Sciatic nerve (tissue), 2 donors: ENCODE measurements at places on chromosomes 12 and 14.

GRCh38 chr14:32366256-32366879 lies 37.3 kb downstream of the AKAP6 start:
- no peak for DNase-seq

- no peak for DNase-seq
Measured at GRCh38 chr14:33534104-33534503, 416.8 kb downstream of the EGLN3 start.

- no peak for DNase-seq
Measured at GRCh38 chr12:45627407-45628069, 102.0 kb upstream of the ARID2 start.

DNA sequence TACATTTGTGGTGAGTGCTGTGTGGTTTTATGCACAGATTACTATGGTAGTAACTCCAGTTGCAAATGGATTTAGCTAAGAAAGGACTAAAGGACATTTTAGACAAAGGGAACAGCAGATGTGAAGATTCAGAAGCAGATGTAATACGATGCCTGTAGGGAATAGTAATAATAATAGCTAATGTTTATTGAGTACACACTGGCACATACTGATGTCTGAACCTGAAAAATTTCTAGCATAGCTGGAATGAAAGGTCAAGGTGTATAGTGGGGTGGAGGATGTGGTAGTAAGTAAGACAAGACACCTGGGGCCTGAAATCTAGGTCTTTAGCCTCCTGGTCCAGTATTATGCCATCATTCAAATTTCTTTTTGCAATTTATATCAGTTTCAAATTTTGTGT lies 54.3 kb upstream of the LRTM2 start:
- no peak for DNase-seq

DNA sequence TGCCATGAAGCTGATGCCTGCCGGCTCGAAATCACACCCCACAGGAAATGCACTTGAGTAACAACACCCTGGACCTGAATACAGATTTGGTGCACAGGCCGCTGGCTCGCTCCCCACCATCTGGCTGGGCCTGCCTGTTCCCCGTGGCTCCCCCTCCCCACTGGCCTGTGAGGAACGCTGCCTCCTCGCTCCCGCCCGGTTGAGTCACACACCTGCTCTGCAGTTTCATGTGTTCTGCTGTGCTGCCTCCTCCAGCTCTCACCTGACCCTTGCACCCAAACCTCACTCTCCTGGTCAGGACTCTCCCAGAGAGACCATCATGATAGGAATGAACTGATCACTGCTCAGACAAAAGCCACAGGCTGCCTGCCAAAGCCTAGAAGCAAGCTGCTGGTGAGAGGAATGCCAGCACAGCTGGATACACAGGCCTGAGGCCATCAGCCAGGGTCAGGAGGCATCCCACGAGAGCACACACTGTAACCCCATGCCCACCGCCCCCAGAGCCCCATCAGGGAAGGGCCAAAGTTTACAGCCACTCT lies 3.8 kb upstream of the SIVA1 start:
- DNase-seq = no peak

- no peak for DNase-seq
Measured at GRCh38 chr12:96434107-96434506, 33.9 kb upstream of the CDK17 start.

- no peak for DNase-seq
Measured at GRCh38 chr14:68146818-68147217, 327.2 kb downstream of the RAD51B start.

DNA sequence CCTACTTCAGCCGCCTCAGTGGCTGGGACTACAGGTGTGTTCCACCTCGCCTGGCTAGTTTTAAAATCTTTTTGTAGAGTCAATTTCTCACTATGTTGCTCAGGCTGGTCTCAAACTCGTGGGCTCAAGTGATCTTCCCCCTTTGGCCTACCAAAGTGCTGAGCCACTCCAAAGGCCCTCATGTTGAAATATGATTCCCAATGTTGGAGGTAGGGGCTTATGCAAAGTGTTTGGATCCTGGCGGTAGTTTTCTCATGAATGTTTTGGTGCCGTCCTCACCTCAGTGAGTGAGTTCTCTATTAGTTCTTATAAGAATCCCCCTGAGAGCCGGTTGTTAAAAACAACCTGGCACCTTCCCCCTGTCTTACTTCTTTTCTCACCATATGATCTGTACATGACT lies 784.6 kb downstream of the TMTC2 start:
- no peak for DNase-seq

- DNase-seq = no peak
Measured at GRCh38 chr12:4849115-4849541, 60.6 kb upstream of the KCNA1 start.

GRCh38 chr12:109304485-109304884 lies 4.6 kb downstream of the FOXN4 start:
- DNase-seq = no peak

DNA sequence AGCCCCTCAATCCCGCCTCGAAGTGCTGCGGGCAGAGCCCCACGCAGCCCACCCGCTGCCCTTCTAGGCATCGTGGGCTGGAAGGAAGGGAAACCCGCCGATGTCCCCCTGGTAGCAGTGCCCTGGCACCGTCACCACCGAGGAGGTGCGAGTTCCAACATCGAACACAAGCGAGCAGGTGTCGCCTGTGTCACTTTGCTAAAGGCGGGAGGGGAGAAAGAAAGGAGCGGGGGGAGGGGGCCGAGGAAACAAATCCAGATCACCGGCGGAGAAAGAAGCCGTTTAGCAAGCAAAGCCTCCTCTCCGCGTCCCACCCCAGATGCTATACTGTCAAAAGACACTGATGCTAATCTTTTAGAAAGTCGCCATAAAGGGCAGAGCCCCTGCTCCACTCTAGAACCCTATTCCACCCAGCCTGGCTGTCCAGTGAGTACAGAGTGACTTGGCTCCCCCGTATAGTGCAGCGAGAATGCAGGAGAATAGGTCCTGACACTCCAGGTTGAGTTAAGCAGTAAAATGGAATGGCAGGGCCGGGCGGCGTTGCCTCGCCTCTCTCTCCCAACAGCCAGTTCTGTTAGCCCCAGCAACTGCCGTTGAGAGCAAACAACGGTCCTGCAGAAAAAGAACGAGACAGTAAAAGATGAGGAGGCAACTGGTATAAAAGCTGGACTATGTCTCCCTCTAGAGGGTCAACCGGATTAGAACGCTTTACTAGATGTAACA lies 67.9 kb upstream of the USP15 start:
- no peak for DNase-seq

DNA sequence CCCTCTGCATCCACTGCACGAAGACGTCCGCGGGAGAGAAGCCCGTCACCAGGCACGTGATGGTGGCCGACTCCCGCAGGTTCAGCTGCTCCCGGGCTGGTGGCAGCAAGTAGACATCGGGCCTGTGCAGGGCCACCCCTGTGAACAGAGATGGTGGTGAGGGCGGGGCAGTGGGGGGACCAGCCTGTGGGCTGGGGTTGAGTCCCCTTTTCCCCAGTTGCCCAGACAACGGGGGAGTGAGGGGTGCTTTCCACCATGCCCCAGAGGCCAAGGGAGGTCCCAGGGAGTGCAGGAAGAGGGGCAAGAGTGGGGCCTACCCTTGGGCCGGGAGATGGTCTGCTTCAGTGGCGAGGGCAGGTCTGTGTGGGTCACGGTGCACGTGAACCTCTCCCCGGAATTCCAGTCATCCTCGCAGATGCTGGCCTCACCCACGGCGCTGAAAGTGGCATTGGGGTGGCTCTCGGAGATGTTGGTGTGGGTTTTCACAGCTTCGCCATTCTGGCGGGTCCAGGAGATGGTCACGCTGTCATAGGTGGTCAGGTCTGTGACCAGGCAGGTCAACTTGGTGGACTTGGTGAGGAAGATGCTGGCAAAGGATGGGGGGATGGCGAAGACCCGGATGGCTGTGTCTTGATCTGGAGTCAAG lies 328.3 kb downstream of the TMEM121 start:
- peak; percentile 48 for DNase-seq

DNA sequence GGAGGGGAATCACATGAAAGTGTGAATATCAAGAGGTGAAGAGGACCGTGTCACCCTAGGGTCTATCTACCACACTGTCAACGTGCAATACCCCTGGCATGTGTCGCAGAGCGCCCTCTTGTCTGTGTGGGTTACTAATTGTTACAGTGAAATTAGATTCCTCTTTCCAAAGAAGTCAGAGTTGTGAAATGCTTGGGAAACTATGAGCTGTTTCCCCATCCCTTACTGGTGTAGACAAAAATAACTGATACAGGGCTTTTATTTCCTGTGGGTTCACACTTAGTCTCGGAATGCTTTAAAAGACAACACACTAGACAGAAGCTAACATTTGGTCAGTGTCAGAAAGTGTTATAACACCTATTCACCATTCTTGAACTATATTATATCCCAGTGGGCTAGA lies 597.3 kb downstream of the NRXN3 start:
- no peak for DNase-seq

GRCh38 chr12:64010069-64010686 lies 165.7 kb downstream of the SRGAP1 start:
- no peak for DNase-seq

GRCh38 chr14:67973436-67973835 lies 153.9 kb downstream of the RAD51B start:
- no peak for DNase-seq

DNA sequence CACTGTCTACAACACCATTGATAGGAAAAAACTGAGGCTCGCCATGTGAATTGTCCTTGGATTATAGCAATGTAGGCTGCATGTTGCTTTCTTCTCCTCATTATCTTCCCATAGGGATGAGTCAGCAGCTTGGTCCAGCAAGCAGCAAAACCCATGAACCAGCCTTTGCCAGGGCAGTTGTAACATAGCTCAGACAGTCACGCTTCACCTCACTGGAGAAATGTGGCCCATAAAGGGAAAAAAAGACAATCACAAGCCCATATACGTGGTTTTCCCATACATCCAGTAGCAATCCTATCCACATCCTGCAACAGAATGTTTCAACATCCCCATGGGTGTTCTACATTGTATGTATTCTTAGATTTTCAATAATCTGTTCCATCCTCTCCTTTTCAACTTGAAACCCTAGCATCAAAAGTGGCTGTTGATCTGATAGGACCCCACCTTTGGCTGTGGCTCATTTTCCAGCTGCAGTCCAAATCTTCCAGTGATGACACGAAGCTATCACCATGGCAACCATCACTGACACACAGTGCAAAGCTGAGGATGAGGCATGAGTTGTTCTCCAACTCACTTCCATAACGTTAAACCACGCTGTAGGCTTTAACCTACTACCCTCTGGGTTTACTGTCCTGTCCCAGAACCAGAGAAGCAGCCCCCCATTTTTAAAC lies 34.0 kb downstream of the GRIN2B start:
- DNase-seq = no peak

GRCh38 chr12:26843311-26843710 lies 10.3 kb upstream of the ITPR2 start:
- no peak for DNase-seq

DNA sequence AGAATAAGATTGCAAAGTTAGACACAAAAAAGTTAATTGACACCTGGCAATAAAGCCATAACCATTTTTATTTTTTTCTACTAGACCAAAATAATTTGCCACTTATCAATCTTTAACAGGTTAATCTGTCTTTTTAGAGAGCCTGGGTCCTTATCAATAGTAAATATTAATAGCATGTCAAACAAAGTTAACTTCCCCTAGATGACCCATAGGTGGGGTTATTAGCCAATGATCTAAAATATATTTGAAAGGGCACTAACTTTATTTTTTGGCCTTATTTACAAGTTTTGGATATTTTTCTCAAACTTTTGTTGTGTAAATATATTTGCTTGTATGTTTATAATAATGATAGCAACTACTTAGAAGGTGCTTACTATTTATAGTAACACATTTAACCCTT lies 3.9 kb downstream of the ANKRD33 start:
- DNase-seq = no peak

DNA sequence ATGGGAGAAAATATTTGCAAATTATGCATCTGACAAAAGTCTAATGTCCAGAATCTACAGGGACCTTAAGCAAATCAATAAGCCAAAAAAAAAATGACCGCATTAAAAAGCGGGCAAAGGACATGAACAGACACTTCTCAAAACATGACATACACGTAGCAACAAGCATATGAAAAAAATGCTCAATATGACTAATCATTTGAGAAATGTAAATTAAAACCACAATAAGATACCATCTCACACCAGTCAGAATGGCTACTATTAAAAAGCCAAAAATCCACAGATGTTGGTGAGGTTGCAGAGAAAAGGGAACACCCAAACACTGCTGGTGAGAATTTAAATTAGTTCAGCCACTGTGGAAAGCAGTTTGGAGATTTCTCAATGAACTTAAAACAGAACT lies 16.1 kb downstream of the PAWR start:
- no peak for DNase-seq

- DNase-seq = no peak
Measured at GRCh38 chr12:100789146-100789545, 5.4 kb upstream of the ANO4 start.

DNA sequence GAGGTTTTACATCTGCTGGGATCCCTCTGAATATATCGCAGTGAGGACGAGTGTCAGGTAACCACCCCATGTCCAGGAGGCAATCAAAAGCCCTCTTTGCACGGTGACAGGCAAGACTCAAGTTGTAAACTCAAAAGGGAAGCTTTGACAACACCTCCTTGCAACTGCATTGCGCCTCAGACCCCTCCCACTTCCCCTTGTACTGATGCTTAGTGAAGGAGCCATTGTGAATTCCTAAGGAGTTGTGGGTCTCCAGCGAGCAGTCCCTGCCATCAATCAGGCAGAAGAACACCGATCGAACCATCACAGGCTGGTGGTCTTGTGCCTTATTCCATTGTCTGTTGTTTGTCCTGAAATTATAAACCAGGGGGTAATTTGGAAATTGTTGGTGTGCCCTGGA lies 112.6 kb downstream of the CCDC60 start:
- no peak for DNase-seq

GRCh38 chr14:100375266-100375962 lies 52.3 kb downstream of the SLC25A47 start:
- DNase-seq = peak; percentile 80

GRCh38 chr14:80350707-80351106 lies 139.4 kb upstream of the DIO2 start:
- no peak for DNase-seq

DNA sequence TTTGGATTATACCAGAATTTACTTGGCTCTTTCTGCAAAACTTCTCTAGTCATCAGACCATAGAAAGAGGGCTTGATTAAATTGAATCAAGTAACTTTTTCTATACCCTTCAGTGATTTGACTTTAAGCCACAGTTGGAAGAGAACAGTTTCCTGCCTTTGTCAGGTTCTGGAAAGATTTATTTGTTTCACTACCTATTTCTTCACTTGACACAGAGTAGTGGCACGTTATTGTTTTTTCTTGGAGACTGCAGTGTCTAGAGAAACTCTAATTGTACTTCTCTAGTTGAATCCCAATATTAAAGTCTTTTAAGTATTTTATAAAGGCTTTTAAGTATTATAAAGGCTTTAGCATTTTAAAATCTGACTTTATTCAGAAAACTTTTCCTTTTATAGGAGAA lies 138.1 kb downstream of the TMEM117 start:
- DNase-seq = no peak

GRCh38 chr12:54701940-54702592 lies 53.9 kb upstream of the DCD start:
- DNase-seq = no peak

GRCh38 chr12:127722611-127723010 lies 544.4 kb upstream of the TMEM132C start:
- DNase-seq = no peak

- no peak for DNase-seq
Measured at GRCh38 chr12:80189241-80189640, 89.9 kb downstream of the OTOGL start.

- no peak for DNase-seq
Measured at GRCh38 chr14:93912782-93913181, 14.4 kb upstream of the FAM181A start.
